CD4-positive, alpha-beta memory T cell (primary cell): ENCODE measurements at places on chromosomes 2 and 18. TPM values are rescaled to one million over a fixed set of nuclear protein-coding genes. Genes with fewer than 3 reads are reported as not detected.

The MYL1 gene
- not detected for total RNA-seq

The TANC1 gene
- 0.50 TPM for total RNA-seq

The TAF1B gene
- 23.5 TPM for total RNA-seq

The CD8A gene
- 0.91 TPM for total RNA-seq

- H3K4me1 ChIP-seq, result no peaks in the 10 kb centered on the region
- peaks cover 44% of the 10 kb centered on the region for H3K36me3 ChIP-seq
- no peaks in the 10 kb centered on the region for H3K27me3 ChIP-seq
- no peak for DNase-seq
These were observed 35.0 kb downstream of the PIKFYVE start for GRCh38 chr2:208300847-208301618.

DNA sequence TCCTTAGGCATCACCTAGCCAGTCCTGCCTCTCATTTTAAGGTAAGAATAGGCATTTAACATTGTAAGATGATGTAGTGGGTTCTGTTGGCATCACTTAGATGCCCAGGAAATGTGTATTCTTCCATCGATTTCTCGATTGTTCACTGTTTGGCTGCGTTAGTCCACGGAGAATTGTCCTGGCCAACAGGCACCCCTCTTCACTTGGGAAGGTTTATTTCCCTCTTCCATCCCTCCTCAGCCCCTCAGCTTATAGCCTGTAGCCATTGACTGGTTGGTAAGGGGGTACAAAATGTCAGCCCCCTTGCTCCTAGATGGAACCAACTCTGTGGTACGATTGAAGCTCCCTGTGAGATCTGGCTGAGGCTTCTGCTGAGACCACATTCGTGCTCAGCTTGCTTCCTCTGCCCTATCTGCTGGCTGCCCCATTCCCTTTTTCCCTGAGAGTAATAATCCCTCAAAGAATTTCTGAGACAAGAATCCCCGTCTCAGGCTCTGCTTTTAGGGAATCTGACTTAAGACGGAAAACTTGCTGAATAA lies 43.4 kb downstream of the PLEKHA3 start:
- no peak for DNase-seq
- peaks cover 24% of the 10 kb centered on the region for H3K4me1 ChIP-seq
- H3K27ac ChIP-seq, result peak overlapping the region; percentile 70
- peak overlapping the region; percentile 63 for H3K4me3 ChIP-seq
- no peaks in the 10 kb centered on the region for H3K27me3 ChIP-seq
- no peaks in the 10 kb centered on the region for H3K36me3 ChIP-seq

DNA sequence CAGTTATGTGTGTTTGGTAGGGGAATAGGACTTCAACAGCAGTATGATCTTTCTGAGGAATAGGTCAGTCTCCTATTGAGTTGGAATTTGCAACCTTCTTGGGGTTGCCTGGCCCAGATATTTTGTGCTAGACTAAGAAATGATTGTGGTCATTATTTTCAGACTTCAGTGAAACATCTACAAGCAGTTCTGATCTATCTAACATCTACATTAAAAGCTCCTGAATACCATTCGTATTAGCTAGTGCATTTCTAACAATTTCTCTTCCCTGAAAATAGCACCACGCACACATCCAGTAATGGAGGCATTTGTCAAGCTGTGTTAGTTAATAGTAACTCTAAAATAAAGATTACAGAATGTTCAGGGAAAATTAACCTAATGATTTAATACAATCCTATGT lies 179.3 kb downstream of the FIGN start:
- no peak for DNase-seq
- no peaks in the 10 kb centered on the region for H3K36me3 ChIP-seq
- no peaks in the 10 kb centered on the region for H3K4me1 ChIP-seq
- no peaks in the 10 kb centered on the region for H3K27me3 ChIP-seq
- H3K27ac ChIP-seq, result no peak overlapping the region

DNA sequence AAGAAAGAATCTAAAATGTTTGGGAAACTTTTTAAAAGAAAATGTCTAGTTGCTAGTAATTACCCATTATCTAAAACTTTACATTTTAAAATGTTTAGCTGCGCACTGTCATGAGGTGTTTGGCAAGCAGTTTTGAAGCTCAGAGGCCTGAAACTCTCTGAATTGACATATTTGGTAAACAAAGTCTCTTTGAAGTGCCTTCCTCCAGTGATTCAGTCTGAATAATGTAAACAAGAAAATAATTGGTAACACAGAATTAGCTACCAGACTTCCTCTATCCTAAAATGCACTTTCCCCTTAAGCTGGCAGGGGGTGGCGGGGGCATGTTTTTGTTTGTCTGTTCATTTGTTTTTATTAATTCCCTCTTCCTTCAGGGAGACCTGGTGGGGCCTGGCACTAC lies 61.4 kb downstream of the WDR75 start:
- no peak for DNase-seq
- no peaks in the 10 kb centered on the region for H3K36me3 ChIP-seq
- H3K4me1 ChIP-seq, result peaks cover 11% of the 10 kb centered on the region
- no peak overlapping the region for H3K27ac ChIP-seq
- H3K4me3 ChIP-seq, result no peak overlapping the region

GRCh38 chr18:44238454-44238853 lies 442.2 kb upstream of the SETBP1 start:
- H3K4me3 ChIP-seq, result no peak overlapping the region
- no peaks in the 10 kb centered on the region for H3K36me3 ChIP-seq
- H3K27me3 ChIP-seq, result no peaks in the 10 kb centered on the region
- H3K4me1 ChIP-seq, result no peaks in the 10 kb centered on the region
- DNase-seq, result no peak

DNA sequence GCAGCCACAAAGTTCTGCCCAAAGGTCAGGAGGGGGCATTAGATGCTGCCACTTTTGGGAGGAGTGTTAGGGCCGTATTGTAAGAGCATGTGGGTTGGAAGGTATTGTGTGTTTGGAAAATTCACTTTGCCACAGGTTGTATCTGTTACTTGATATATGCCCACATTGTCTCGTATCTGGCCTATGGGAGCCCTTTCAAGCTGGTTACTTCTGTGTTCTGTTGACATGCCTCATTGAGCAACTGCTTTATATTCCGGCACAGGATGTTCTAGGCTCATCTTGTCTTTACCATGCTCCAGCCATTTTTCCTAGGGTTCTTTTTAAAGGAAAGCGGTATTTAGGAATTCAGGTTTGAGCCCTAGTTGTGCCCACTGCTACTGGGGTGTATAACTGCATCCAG lies 6.0 kb downstream of the ADNP2 start:
- H3K4me1 ChIP-seq, result peaks cover 26% of the 10 kb centered on the region
- no peaks in the 10 kb centered on the region for H3K27me3 ChIP-seq
- no peak overlapping the region for H3K27ac ChIP-seq
- DNase-seq, result no peak
- H3K4me3 ChIP-seq, result no peak overlapping the region

GRCh38 chr18:79321625-79322405 lies 73.9 kb upstream of the NFATC1 start:
- H3K36me3 ChIP-seq, result peaks cover 3% of the 10 kb centered on the region

DNA sequence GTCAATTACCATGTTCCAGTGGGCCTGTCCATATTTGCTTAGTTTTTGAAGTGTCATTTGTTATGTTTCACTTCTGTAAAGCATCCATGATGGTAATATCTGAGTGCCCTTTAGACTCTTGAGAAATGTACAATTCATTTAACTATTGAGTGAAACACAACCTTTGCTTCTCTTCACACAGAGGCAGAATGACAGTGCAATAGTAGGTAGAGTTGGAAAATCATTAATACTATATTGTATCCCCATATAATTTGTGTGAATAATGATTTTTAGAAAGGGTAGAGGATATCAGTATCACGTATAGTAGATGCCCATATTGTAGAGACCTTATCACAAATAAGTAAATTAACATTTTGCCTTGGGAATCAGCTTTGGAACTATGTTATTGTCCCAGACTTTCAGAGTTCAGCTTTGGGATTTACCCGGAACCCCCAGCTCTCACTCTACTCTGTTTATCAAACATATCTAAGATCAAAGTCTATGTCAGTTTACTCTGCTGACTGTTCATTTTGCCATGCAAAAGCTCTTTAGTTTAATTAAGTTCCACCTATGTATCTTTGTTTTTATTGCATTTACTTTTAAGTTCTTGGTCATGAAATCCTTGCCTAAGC lies 172.7 kb upstream of the NOL4 start:
- DNase-seq, result no peak
- no peaks in the 10 kb centered on the region for H3K27me3 ChIP-seq
- H3K4me3 ChIP-seq, result no peak overlapping the region
- H3K27ac ChIP-seq, result no peak overlapping the region
- H3K36me3 ChIP-seq, result no peaks in the 10 kb centered on the region
- H3K4me1 ChIP-seq, result no peaks in the 10 kb centered on the region

DNA sequence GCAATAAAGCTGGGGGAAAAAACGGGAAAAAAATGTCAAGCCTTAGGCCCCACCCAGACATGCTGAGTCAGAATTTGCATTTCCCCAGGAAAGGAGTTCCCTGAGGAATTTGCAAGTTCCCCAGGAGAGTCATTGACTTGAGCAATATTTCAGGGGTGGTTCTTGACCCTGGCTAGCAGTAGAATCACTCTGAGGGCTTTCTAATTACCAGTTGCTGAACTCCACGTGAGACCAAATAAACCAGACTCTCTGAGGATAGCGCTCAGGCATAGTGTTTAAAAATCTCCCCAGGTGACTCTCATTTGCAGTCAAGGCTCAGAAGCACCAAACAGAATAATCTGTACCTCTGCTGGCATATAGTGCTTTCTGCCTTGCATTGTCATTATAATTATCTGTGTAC lies 48.7 kb downstream of the C1QL2 start:
- H3K36me3 ChIP-seq, result no peaks in the 10 kb centered on the region
- no peak overlapping the region for H3K27ac ChIP-seq
- H3K27me3 ChIP-seq, result no peaks in the 10 kb centered on the region
- H3K4me3 ChIP-seq, result no peak overlapping the region
- no peaks in the 10 kb centered on the region for H3K4me1 ChIP-seq

GRCh38 chr2:44137872-44138551 lies 30.7 kb upstream of the PPM1B start:
- H3K27me3 ChIP-seq, result no peaks in the 10 kb centered on the region
- H3K36me3 ChIP-seq, result no peaks in the 10 kb centered on the region
- H3K4me3 ChIP-seq, result no peak overlapping the region
- no peak overlapping the region for H3K27ac ChIP-seq

- no peak overlapping the region for H3K4me3 ChIP-seq
- no peaks in the 10 kb centered on the region for H3K27me3 ChIP-seq
These were observed 19.3 kb downstream of the GPD2 start for GRCh38 chr2:156455361-156455975.

- H3K4me3 ChIP-seq, result no peak overlapping the region
- H3K36me3 ChIP-seq, result no peaks in the 10 kb centered on the region
- H3K27me3 ChIP-seq, result no peaks in the 10 kb centered on the region
- DNase-seq, result no peak
- H3K4me1 ChIP-seq, result no peaks in the 10 kb centered on the region
These were observed 899.7 kb upstream of the VRK2 start for GRCh38 chr2:57146951-57147350.

DNA sequence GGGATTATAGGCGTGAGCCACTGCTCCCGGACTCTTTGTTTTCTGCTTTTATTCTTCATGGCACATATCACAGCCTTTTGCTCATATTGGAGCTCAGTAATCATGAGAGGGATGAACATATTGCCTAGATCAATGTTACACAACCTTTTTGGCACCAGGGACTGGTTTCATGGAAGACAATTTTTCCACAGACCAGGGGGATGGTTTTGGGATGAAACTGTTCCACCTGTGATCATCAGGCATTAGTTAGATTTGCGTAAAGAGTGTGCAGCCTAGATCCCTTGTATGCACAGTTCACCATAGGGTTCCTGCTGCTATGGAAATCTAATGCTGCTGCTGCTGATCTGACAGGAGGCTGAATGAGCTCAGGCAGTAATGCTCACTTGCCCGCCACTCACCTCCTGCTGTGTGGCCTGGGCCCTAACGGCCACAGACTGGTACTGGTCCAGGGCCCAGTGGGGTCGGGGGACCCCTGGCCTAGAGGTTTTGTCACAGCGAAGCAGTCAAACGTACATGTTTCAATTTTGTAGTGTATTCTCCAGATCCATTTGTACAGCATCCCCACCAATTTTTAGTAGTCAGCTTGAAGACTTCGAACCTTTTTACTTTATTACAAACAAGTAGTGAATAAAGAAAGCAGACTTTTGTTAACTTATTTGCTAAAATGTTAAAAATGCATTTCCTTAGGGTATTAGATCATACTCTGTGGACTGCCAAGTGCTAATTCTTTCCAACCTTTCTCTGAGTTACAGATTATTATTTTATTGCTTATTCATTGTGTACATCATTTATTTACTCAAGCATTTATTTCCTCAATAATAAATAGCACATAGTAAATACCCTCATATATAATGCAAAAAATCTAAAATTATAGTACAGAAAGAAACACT lies 6.2 kb downstream of the DAW1 start:
- no peak overlapping the region for H3K4me3 ChIP-seq
- DNase-seq, result no peak
- no peaks in the 10 kb centered on the region for H3K27me3 ChIP-seq
- H3K4me1 ChIP-seq, result no peaks in the 10 kb centered on the region

GRCh38 chr18:69261406-69261805 lies 139.3 kb upstream of the DOK6 start:
- no peaks in the 10 kb centered on the region for H3K4me1 ChIP-seq
- no peaks in the 10 kb centered on the region for H3K36me3 ChIP-seq
- H3K4me3 ChIP-seq, result no peak overlapping the region
- H3K27ac ChIP-seq, result no peak overlapping the region

- peaks cover 72% of the 10 kb centered on the region for H3K4me1 ChIP-seq
- H3K27ac ChIP-seq, result peak overlapping the region; percentile 80
- DNase-seq, result peak; percentile 68
- no peak overlapping the region for H3K4me3 ChIP-seq
- no peaks in the 10 kb centered on the region for H3K36me3 ChIP-seq
These were observed 258 bp downstream of the MGAT4A start for GRCh38 chr2:98730707-98731040.

DNA sequence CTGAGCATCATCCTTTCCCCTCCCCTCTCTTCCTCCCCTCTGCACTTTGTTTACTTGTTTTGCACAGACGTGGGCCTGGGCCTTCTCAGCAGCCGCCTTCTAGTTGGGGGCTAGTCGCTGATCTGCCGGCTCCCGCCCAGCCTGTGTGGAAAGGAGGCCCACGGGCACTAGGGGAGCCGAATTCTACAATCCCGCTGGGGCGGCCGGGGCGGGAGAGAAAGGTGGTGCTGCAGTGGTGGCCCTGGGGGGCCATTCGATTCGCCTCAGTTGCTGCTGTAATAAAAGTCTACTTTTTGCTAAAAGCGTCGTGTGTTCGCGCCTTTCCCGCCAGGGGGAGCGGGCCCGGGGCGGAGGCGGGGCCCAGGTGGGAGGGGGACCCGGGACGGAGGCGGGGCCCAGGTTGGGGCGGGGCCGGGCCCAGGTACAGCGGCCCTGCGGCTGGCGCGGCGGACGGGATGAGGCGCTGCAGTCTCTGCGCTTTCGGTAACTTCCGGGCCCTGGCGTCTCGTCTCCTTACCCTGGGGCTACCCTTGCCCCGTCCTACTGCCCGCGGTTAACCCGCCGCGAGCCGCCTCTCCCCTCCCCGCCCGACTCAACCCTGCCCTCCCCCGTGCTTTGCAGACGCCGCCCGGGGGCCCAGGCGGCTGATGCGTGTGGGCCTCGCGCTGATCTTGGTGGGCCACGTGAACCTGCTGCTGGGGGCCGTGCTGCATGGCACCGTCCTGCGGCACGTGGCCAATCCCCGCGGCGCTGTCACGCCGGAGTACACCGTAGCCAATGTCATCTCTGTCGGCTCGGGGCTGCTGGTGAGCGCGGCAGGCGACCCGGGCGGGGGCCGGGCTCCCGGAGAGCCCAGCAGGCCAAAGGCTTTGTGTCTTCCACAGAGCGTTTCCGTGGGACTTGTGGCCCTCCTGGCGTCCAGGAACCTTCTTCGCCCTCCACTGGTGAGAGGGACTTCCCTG lies at the start of gene KRTCAP3:
TSS of gene KRTCAP3 (plus strand) at position 424 of the 962 bp plus-strand sequence. CDS start at position 456, 32 bp downstream.
- peaks cover 37% of the 10 kb centered on the region for H3K36me3 ChIP-seq
- DNase-seq, result peak; percentile 59
- no peaks in the 10 kb centered on the region for H3K27me3 ChIP-seq
- H3K4me3 ChIP-seq, result no peak within 1 kb of the TSS
- no peak within 1 kb of the TSS for H3K27ac ChIP-seq
